ENCODE measurements at places on chromosomes 7 and 10. TPM values are rescaled to one million over a fixed set of nuclear protein-coding genes. Genes with fewer than 3 reads are reported as not detected.

Gene NUTM2D
- polyA plus RNA-seq = 1.7 TPM

Gene CTAGE8
- 1.4 TPM for polyA plus RNA-seq

Gene PRKAR2B
- polyA plus RNA-seq = not detected

Gene FRMPD2
- 0.41 TPM for polyA plus RNA-seq

Gene SAP25
- polyA plus RNA-seq = 0.18 TPM

Gene KCNMA1
- polyA plus RNA-seq = 29.7 TPM

Gene WIPF3
- polyA plus RNA-seq = 0.25 TPM

Gene ZNF239
- polyA plus RNA-seq = 1.3 TPM

Gene ST8SIA6
- polyA plus RNA-seq = not detected

Gene NUPR2
- not detected for polyA plus RNA-seq

Gene ZNF853
- polyA plus RNA-seq = 0.02 TPM

Gene FANK1
- polyA plus RNA-seq = 3.1 TPM

Gene SLC25A40
- polyA plus RNA-seq = 6.5 TPM

Gene OR13A1
- polyA plus RNA-seq = not detected

Gene SLC18A3
- not detected for polyA plus RNA-seq

Gene GPR158
- polyA plus RNA-seq = not detected

Gene TSPAN33
- polyA plus RNA-seq = 4.8 TPM

Gene ITGB8
- polyA plus RNA-seq = 32.3 TPM

Gene CRTAC1
- polyA plus RNA-seq = not detected

Gene UBE2D4
- 8.7 TPM for polyA plus RNA-seq

Gene MUC3A
- 0.51 TPM for polyA plus RNA-seq

Gene ZNF727
- not detected for polyA plus RNA-seq

Gene SPDYE9
- polyA plus RNA-seq = not detected

Gene AKR1C2
- 40.3 TPM for polyA plus RNA-seq

Gene SFTPD
- not detected for polyA plus RNA-seq

Gene FFAR4
- not detected for polyA plus RNA-seq

Gene TAC1
- polyA plus RNA-seq = not detected

Gene SLC39A12
- not detected for polyA plus RNA-seq
